Smooth muscle cell of the pulmonary artery (primary cell): ENCODE measurements at places on chromosomes 16 and 17. TPM values are rescaled to one million over a fixed set of nuclear protein-coding genes. Genes with fewer than 3 reads are reported as not detected.

The ARL2BP gene
- total RNA-seq, result 55.1 and 63.9 TPM in 2 replicates

The GLP2R gene
- not detected in 2 replicates for total RNA-seq

The OR1F1 gene
- 0.07 TPM in 1 of 2 replicates, not detected in the other for total RNA-seq

The SLC12A3 gene
- not detected in 2 replicates for total RNA-seq

The SLC52A1 gene
- total RNA-seq, result 0.07 and 0.13 TPM in 2 replicates

The CTRB2 gene
- not detected in 2 replicates for total RNA-seq

The TRAPPC2L gene
- total RNA-seq, result 29.0 and 55.4 TPM in 2 replicates

The RRAD gene
- 14.9 and 36.8 TPM in 2 replicates for total RNA-seq

The DUS1L gene
- 38.6 and 57.9 TPM in 2 replicates for total RNA-seq

The TMC8 gene
- total RNA-seq, result 0.13 TPM in 1 of 2 replicates, not detected in the other

The SPOP gene
- 81.6 and 114 TPM in 2 replicates for total RNA-seq

The NDUFB10 gene
- total RNA-seq, result 123 and 126 TPM in 2 replicates

The NEUROD2 gene
- not detected in 2 replicates for total RNA-seq

The CD300LG gene
- not detected in 2 replicates for total RNA-seq

The EXOC7 gene
- total RNA-seq, result 92.7 and 110 TPM in 2 replicates

The CD19 gene
- total RNA-seq, result not detected in 2 replicates

The HS3ST3A1 gene
- total RNA-seq, result 0.99 and 2.9 TPM in 2 replicates

The TNP2 gene
- not detected in 2 replicates for total RNA-seq

The ATP2A1 gene
- total RNA-seq, result 0.20 and 0.36 TPM in 2 replicates

The DHX58 gene
- total RNA-seq, result 9.5 and 11.3 TPM in 2 replicates

The CA7 gene
- total RNA-seq, result not detected in 2 replicates

The STUB1 gene
- total RNA-seq, result 73.9 and 106 TPM in 2 replicates

The TLCD1 gene
- total RNA-seq, result 3.6 and 6.1 TPM in 2 replicates

The KRTAP9-8 gene
- total RNA-seq, result not detected in 2 replicates

The EVI2A gene
- total RNA-seq, result 1.4 and 2.5 TPM in 2 replicates

The ARL16 gene
- total RNA-seq, result 17.1 and 18.2 TPM in 2 replicates

The EFNB3 gene
- 0.10 and 0.39 TPM in 2 replicates for total RNA-seq

The BEAN1 gene
- total RNA-seq, result 0.07 and 0.13 TPM in 2 replicates

The TBC1D3 gene
- not detected in 2 replicates for total RNA-seq

The SIAH1 gene
- total RNA-seq, result 30.8 and 34.4 TPM in 2 replicates

The GNG13 gene
- not detected in 2 replicates for total RNA-seq

The ICAM2 gene
- 3.9 and 13.0 TPM in 2 replicates for total RNA-seq

The USP43 gene
- not detected in 2 replicates for total RNA-seq

The TBC1D3E gene
- 0.65 TPM in 1 of 2 replicates, not detected in the other for total RNA-seq

The CRAMP1 gene
- 8.7 and 10.2 TPM in 2 replicates for total RNA-seq

The ACSM5 gene
- total RNA-seq, result 0.13 TPM in 1 of 2 replicates, not detected in the other

The AOC3 gene
- 1.3 and 5.9 TPM in 2 replicates for total RNA-seq

The TPSD1 gene
- not detected in 2 replicates for total RNA-seq

The NECAB2 gene
- total RNA-seq, result 0.13 and 0.30 TPM in 2 replicates

The OR1A1 gene
- total RNA-seq, result not detected in 2 replicates

The SMURF2 gene
- total RNA-seq, result 114 and 158 TPM in 2 replicates

The LCMT1 gene
- total RNA-seq, result 29.4 and 90.4 TPM in 2 replicates

The RND2 gene
- total RNA-seq, result 0.17 and 0.20 TPM in 2 replicates

The DCTPP1 gene
- 7.7 and 8.5 TPM in 2 replicates for total RNA-seq

The RNF112 gene
- total RNA-seq, result 1.6 and 5.0 TPM in 2 replicates

The CCR7 gene
- 0.26 TPM in 1 of 2 replicates, not detected in the other for total RNA-seq

The TGFB1I1 gene
- total RNA-seq, result 41.6 and 75.6 TPM in 2 replicates

The KRT9 gene
- total RNA-seq, result 0.07 TPM in 2 replicates

The OTOP3 gene
- not detected in 2 replicates for total RNA-seq

The GP2 gene
- not detected in 2 replicates for total RNA-seq

The NPIPA3 gene
- 0.69 and 0.98 TPM in 2 replicates for total RNA-seq
